ENCODE measurements at places on chromosomes 13 and 19. TPM values are rescaled to one million over a fixed set of nuclear protein-coding genes. Genes with fewer than 3 reads are reported as not detected.

- DNase-seq = no peak
Observed at GRCh38 chr13:44406617-44407016, 33.0 kb downstream of the SERP2 start.

DNA sequence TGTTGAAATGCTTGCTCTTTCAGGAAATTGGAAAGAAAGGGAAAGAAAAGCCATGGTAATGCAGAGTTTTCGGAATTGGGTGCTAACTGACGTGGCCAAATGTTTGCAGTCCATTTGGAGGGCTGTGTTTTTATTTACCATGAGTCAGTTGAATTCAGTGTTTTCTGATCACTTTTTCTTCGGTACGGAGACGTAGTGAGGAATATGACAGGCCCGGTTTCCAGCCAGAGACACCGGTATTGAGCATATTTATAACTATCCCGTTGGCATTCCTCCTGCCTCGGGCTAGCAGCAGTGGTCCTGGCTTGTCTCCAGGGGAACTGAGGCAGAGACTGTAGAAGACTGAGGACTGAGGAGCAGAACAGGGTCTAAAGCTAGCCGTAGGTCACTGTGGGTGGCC is 1.0 kb downstream of the CDC16 start:
- DNase-seq = no peak

- DNase-seq = no peak
Observed at GRCh38 chr13:42990291-42991232, 1.5 kb downstream of the EPSTI1 start.

DNA sequence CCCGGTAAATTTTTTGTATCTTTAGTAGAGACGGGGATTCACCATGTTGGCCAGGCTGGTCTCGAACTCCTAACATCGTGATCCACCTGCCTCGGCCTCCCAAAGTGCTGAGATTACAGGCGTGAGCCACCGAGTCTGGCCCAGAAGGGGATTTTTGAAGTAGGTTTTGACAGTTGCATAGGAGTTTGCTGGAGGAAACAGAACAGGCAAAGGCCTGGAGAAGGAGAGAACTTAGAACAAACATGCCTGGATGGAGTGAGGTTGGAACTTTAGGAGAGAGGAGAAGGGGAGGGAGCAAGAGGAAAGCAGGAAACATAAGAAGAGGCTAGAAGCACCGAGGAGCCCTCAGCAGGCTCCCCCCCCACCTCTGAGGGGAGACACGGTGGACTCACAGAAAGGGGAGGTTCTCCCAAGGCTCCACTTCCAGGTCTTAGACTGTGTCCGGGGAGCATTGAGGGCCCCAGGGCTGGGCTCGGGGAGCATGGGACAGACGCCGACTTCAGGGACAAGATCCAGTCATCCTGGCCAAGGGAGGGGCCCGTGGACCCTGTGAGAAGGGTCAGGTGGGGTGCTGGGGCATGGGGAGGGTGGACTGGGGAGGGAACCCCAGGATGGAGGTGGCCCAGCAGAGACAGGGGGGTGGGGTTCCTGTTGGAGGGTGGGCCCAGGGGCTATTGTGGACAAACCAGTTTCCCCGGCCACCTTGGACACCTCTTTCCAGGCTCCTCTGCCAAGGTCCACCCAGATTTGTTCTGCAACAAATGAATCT is 1.8 kb upstream of the FBN3 start:
- DNase-seq = no peak

- DNase-seq = no peak
Observed at GRCh38 chr13:105139048-105139379, 1396.4 kb downstream of the EFNB2 start.

GRCh38 chr19:45354241-45354842 is 13.8 kb downstream of the KLC3 start:
- no peak for DNase-seq

DNA sequence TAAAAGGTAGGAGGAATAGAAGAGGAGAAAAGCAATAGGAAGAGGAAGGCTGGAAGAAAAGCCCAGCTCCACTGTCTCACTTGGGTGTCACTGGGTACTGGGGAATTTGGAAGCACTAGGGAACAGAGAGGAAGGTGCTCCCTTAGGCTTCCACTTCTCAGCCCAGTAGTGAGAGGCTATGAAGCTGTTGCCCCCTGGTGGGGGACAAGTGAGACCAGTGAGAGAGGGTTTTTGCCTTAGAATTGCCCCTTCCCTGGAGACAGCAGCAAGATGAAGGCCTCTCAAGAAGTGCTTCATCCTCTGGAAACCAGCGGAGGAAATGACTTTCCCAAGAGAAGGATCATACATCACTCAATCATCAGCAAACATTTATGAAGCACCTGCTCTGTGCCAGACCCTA is 4.7 kb upstream of the ZNF606 start:
- DNase-seq = no peak

DNA sequence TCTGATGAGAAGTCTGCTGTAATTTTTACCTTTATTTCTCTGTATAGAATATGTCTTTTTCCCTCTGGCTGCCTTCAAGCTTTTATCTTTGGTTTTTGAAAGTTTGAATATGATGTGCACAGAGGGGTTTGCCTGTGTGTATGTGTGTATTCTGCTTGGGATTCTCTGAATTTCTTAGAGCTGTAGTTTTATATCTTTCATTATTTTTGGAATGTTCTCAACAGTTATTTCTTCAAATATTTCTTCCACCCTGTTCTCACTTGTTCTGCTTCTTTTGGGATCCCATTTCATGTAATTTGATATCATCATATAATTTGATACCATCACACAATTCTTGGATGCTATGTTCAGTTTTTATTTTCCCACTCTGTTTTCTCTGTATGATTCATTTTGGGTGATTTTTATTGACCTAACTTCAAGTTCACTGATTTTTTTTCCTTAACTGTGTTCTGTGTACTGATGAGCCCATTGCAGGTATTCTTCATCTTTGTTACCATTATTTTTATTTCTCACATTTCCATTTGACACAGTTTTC is 7.5 kb downstream of the COG3 start:
- DNase-seq = no peak

GRCh38 chr13:110138700-110139036 is 168.3 kb downstream of the COL4A1 start:
- DNase-seq = no peak

DNA sequence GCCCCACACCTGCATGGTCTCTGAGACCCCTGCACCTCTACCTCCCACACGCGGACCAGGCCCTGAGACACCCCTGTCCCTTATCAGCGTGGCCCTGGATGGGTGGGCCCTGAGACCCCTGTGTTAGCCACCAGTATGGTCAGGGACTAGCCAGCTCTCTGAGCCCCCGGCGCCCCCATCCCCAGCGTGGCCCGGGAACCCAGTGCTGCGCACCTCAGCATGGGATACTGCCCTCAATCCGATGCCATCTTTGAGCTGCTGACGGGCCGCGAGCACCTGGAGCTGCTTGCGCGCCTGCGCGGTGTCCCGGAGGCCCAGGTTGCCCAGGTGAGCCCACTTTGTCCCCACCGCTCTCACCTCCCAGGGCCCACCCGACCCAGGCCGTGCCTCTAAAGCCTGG is 5.0 kb upstream of the ARHGAP45 start:
- no peak for DNase-seq

DNA sequence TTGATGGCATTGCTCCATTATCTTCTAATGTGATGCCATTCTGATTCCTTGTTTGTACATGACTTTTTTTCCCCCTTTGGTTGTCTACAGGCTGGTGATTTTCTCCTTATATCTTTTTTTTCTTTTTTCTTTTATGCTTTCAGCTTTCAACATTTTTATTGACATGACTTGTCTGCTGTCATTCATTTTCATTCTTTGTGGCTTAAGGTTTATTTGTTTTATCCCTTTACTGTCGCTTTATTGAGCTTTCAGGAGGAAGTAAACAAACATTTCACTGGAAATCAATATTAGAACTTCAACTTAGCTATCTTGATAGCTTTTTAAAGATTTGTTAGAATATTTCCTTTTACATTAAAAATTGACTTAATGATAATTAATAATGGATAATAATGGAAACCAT is 9.7 kb downstream of the ITM2B start:
- DNase-seq = no peak

DNA sequence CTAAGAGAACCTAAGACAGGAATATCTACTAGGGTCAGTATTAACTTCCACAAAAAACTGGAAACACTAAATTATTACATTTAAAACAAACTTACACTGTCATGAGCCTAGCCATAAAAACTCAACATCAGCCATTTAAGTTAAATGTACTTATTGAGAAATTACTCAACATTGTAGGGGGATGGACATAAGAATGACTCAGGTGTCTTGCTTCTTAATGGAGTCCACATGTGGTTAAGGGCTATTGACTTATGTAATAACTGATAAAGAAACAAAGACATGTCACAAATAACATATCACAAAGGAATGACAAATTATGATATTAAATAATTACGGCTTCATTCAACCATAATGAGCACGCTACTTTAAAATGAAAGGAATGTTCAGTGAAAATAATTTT is 36.2 kb downstream of the CLDN10 start:
- DNase-seq = no peak

DNA sequence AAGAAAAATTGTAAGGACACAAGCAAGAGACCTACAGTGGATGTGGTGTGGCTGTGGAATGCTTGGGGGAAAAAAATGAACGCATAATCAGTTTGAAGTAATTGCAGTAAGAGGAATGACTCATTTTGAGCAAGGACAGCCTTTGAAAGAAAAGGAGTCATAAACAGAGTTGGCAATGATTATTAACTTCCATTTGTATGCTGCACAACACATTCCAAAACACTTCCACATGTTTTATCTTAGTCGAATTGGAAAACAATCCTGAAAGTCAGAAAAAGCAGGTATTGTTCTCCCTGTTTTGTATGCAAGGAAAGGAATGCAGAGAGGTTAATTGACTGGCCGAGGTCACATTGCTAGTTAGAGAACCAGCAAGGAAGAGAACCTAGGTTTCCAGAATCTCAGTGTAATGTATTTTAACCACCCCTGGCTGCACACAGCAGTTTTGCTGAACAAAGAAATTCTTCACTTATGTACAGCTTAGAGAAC is 630.0 kb upstream of the MIR17HG start:
- peak; percentile 25 for DNase-seq

GRCh38 chr13:25657157-25657556 is 285.4 kb downstream of the ATP8A2 start:
- DNase-seq = no peak

GRCh38 chr19:15935167-15935702 is 906 bp upstream of the CYP4F11 start:
- no peak for DNase-seq

GRCh38 chr19:19077103-19077502 is 13.3 kb downstream of the SLC25A42 start:
- no peak for DNase-seq

- DNase-seq = no peak
Observed at GRCh38 chr19:3954107-3954506, 16.8 kb downstream of the DAPK3 start.

CYP4F12 gene
- polyA plus RNA-seq = 1.9 TPM

OLFM4 gene
- not detected for polyA plus RNA-seq

ITGBL1 gene
- polyA plus RNA-seq = 0.33 TPM

IRGC gene
- polyA plus RNA-seq = not detected

CABP5 gene
- polyA plus RNA-seq = not detected

LNX2 gene
- 17.0 TPM for polyA plus RNA-seq

CYP2S1 gene
- 4.9 TPM for polyA plus RNA-seq

OR7A5 gene
- 0.13 TPM for polyA plus RNA-seq

ZNF8 gene
- 2.7 TPM for polyA plus RNA-seq

FLT3 gene
- not detected for polyA plus RNA-seq

STXBP2 gene
- polyA plus RNA-seq = 58.8 TPM

CGB7 gene
- 1.2 TPM for polyA plus RNA-seq

ZNF208 gene
- 0.20 TPM for polyA plus RNA-seq

All from keratinocyte (primary cell).